NCI-H748 treated with DMSO at 0.1 percent for 48 hours (cell line): ENCODE measurements at places on chromosomes 1 and 21.

DNA sequence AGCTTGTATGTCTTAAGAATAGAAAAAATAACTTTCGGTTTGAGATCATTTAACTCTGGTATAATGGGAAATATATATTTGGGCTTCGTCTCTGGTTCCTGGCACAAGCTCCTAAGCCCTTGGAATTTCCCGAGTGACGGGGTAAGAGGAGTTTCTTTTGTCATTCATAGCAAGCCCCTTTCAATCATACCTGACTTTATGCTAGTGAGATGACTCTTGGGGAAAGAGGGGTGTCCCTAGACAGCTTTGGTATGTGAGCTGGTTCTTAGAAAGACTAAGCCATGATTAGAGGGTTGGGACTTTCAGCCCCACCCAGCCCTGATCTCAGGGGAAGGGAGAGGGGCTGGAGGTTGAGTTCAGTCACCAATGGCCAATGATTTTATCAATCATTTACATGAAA is 13.9 kb upstream of the MTARC1 start:
- no peak for DNase-seq

DNA sequence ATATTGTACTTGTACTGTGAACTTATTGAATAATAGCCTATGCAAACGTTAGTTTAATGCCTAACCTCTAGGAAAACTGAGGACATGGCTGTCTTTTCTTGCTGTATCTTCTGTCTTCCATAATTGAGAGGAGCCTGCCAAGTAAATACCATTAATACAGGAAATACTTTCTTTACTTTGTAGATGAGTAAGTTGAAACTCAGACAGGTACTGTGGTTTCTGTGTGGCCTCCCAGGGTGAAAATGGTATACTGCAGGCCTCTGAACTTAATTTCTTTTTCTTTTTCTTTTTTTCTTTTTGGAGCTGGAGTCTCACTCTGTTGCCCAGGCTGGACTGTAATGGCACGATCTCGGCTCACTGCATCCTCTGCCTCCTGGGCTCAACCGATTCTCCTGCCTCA is 208.8 kb upstream of the ADGRL4 start:
- DNase-seq = no peak

- no peak for DNase-seq
Observed at GRCh38 chr1:58883037-58883887, 99.4 kb upstream of the JUN start.

GRCh38 chr1:91221017-91221416 is 183.6 kb downstream of the HFM1 start:
- no peak for DNase-seq

- DNase-seq = no peak
Observed at GRCh38 chr1:10253755-10254154, 43.4 kb downstream of the KIF1B start.

DNA sequence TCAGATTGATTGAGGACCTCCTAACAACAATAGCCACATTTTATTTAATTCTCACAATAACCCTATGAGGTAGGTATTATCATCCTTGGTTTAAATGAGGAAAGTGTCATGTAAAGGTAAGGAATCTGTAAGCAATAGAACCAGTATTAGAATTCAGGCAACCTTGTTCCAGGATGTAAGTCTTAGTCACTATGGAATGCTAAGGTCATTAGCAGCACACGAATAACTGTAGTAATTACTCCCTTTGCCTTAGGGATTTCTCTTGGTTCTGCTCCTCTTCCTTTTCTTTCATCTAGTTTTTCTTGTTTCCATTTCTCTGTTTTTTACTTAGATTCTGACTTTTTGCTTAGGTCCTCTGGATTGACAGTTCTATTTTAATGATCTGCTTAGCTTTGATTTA is 23.1 kb upstream of the ATP6V1G3 start:
- DNase-seq = no peak

- no peak for DNase-seq
Observed at GRCh38 chr1:185342672-185343259, 25.7 kb upstream of the IVNS1ABP start.

DNA sequence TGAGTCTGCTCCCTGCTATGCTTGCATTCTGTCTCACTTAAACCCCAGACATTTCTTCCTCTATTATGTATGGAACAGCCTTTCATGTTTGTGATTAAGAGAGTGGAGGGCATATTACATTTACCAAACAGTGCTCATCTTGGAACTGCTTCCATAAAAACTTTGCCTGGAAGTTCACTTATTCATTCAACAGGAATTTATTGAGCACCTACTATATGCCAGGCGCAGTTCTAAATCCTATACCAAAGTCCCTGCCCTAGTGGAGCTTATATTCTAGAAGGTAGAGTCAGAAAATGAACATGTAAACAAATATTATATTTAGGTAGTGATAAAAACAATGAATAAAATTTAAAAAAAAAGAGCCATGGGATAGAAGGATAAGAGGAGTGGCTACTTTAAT is 49.8 kb downstream of the KANK4 start:
- DNase-seq = no peak
